Stimulated activated CD4-positive, alpha-beta T cell treated with anti-CD3 and anti-CD28 coated beads, Interleukin-4, amount 100 ng/mL, for 4 hours (primary cell): ENCODE measurements at places on chromosomes 16 and 17.

DNA sequence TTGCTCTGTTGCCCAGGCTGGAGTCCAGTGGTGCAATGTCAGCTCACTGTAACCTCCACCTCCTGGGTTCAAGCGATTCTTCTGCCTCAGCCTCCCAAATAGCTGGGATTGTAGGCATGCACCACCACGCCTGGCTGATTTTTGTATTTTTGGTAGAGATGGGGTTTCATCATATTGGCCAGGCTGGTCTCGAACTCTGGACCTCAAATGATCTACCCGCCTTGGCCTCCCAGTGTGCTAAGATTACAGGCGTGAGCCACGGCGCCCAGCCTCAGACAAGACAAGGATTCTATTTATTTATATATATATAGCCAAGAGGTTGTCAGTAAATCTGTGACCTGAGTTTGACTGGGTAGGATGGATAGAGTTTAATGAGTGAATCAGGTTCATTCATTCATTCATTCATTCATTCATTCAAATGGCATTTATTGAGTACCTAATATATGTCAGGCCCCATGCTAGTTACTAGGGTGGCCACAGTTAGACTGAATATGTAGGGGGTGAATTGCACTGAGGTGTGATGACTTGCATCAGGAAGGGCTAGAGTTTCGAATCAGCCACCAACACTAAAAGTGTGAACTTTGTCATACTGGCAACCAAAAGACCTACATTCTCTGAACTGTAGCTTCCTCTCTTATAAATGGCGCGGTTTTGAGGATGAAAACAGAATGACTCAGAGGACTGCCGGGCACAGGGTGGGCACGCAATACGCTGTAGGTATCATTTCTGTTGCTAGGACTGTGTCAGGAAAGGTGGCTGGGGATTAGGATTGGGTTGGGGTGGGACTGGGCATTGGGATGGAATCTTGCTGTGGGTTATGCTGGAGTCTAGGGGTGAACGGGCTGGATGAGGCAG, 37.8 kb downstream of the ITGAE start:
- no peak for DNase-seq

DNA sequence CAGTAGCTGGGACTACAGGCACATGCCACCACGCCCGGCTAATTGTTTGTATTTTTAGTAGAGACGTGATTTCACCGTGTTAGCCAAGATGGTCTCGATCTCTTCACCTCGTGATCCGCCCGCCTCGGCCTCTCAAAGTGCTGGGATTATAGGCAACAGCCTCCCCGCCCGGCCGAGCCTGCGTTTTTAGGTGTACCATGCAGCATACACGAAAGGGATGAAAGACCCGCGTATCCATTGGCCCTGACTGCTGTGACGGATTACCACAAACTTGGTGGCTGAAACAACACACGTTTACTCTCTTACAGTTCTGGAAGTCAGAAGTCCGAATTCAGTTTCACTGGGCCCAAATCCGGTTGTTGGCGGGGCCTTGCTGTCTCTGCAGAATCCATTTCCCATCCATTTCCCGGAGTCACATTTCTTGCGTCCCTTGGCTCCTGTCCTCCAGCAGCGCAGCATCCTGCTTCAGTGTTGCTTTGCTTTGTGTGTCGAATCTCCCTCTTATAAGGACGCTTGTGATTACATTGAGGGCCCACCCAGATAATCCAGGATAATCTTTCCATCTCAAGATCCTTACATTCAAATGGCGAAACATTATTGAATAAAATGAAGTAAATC, 8.3 kb upstream of the GUCY2D start:
- DNase-seq: no peak

DNA sequence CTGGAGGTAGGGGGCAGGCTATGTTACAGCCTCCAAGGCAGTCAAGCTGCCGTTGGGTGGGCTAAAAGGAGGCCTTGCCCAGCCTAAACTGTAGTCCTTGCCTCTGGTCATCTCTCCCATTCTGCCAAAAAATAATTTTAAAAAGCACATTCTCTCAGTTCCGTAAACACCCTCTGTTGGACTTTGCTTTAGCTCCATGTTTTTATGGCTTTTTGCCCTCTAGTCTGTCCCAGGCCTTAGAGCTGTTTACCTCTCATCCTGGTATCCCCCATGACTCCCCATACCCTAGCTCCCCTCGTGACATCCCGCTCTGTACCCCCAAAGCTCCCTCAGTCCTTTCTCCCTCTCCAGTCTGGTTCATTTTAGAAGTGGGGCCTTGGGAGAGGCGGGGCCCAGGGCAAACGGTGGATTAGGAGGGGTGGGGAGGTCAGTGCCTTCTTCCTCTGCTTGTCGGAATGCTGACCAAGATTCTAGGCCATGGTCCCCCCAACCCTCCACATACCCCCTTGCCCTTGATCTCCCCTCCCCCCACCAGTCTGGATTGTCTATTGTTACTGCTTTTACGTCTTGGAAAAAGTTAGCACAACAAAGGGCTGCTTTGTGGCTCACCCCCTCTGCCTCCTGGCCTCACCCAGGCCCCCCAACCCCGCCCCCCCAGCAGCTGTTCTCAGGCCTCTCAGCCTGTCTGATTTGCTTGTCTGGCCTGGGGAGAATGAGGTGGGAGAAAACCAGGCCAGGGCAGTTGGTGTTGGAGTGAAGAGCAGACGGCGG, 18.4 kb downstream of the GJD3 start:
- DNase-seq: no peak

DNA sequence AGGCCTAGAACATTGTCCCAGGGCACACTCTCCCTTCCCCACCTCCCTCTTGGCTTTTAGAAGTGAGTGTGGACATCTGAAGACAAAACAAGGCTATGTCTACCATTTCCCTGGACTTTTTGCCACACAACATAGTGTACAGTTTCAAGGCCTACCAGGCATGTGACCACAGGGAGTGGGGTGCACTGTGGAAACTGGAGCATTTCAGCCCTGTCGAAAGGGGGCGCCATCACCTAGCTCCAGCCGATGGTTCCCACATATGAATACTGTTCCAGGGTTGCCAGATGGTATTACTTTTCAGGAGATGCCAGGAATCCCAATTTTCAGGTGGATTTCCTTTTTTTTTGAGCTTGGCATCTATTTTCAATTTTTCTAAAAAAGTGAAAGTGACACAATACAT, 140.7 kb downstream of the KATNIP start:
- DNase-seq: peak; percentile 10

DNA sequence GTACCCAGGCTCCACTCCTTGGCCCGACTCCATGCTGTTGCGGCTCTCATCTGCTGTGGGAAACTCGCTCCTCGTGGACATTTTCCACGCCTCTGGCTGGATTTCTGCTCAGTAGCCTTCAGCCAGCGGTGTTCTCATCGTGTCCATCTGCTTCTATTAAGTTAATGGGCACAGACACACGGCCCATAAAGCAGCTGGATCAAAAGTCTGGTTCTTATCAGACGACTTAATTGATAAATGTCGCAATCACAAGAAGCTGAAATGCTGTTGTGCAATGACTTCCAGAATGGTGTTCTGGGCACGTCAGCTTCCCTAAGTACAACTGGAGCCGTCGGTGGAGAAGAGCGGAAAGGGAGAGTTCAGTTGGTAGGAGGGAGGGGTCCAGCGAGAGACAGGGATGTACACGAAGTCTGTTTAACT, 211.7 kb upstream of the CHMP6 start:
- no peak for DNase-seq

DNA sequence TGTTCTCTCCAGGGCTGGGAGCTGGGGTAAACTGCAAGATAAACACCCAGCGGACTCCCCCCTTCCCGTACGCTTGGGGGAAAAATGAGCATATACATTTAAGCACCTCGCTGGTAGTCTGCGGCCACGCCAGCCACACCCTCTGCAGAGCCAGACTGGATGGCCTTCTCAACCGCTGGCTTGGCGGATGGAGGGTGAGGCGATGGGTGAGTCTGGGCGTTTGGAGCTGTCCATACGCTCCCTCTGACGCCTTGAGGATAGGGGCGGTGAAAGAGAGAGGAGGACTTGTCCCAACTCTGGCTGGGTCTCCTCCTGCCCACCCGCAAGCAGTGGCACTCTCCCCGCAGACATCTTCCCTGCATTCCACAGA, 1.0 kb downstream of the ITGA3 start:
- DNase-seq: no peak

- no peak for DNase-seq
These were observed 9.3 kb upstream of the USP7 start for GRCh38 chr16:8972843-8973586.

DNA sequence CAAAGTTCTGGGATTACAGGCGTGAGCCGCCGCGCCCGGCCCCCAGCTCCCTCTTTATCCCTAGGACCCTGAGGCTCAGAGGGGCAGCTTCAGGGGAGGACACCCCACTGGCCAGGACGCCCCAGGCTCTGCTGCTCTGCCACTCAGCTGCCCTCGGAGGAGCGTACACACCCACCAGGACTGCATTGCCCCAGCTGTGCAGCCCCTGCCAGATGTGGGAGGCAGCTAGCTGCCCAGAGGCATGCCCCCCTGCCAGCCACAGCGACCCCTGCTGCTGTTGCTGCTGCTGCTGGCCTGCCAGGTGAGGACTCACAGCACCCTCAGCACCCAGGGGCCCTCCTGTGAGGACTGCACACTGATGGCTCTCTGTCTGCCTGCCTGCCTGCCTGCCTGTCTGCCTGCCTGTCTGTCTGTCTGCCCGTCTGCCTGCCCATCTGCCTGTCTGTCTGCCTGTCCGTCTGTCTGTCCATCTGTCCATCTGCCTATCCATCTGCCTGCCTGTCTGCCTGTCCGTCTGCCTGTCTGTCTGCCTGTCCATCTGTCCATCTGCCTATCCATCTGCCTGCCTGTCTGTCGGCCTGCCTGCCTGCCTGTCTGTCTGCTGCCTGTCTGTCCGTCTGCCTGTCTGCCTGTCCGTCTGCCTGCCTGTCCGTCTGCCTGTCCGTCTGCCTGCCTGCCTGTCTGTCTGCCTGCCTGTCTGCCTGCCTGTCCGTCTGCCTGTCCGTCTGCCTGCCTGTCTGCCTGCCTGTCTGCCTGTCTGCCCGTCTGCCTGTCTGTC, 5.0 kb downstream of the GCGR start:
- DNase-seq: no peak

DNA sequence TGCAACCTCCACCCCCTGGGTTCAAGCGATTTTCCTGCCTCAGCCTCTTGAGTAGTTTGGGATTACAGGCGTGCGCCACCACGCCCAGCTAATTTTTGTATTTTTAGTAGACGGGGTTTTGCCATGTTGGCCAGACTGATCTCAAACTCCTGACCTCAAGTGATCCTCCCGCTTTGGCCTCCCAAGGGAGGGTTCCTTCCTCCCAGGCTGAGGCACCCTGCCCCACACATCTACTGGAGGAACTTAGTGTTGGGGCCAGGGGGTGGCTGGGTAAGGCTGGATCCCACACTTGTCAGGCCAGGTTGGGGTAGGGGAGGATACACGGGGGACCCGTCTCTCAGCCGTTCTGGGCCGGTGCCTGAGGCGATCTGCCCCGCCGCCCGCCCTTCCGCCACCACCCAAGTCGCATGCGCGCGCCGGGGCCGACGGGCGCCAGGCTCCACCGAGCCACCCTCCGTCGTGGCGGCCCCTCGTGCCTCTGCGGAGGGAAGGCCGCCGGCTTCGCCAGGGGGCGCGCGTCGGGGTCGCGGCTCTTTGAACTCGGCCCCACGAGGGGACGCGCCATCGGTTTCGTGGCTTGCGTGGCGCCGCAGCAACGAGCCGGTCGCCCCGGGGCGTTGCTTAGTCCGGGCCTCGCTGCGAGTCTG, 15.9 kb downstream of the GRB7 start:
- DNase-seq: peak; percentile 69

GRCh38 chr17:48259694-48260291, 152.2 kb downstream of the SNX11 start:
- DNase-seq: no peak

DNA sequence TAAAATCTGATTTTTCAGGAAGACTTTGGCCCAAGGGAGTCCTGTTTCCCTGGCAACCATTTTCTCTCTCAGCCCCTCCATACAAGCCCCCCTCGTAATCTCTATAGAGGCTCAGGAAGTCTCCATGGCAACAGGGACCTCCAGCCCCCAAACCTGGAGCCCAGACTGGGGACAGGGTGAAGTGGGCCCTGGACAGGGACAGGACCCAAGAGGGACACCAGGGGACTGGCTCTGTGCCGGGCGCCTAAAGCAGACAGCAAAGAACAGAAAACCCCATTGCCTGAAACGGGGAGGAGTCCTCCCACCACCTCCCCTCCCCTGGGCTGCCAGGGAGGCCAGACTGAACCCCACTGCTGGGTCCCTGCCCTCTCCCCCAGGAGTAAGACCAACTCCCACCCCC, 40.6 kb downstream of the CPNE2 start:
- no peak for DNase-seq

DNA sequence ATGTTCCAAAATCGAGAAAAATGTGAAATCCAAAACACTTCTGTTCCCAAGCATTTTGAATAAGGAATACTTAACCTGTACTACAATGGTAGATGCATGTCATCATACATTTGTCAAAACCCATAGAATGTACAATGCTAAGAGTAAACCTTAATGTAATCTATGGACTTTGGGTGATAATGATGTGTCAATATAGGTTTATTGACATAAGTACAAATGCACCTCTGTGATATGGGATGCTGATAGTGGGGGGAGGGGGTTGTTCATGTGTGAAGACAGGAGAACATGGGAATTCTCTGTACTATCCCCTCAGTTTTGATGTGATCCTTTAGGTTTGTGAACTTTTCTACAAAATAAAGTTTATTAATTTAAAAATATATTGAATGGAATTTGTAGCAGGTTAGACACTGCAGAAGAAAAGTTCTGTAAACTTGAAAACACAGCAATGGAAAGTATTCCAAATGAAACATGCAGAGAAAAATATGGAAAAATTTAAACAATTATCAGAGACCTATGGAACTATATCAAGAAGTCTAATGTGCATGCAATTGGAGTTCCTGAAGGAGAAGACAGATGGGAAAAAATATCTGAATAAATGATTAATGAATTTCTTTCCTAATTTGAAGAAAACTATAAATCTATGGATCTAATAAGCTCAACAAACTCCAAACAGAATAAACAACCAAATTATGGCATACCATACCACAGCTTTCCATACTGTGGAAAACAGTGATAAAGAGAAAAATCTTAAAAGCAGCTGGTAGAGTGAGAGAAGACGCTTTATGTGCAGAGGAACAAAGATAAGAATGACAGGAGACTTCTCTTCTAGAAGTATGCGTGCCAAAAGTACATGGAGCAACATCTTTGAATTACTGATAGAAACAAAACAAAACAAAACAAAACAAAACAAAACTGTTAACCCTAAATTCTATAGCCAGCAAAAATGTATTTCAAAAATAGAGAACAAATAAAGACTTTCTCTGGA, 34.7 kb upstream of the MSI2 start:
- DNase-seq: no peak
